ENCODE measurements at places on chromosomes 16 and 17.

GRCh38 chr16:27862953-27863352 is 200.6 kb downstream of the GSG1L start:
- DNase-seq, result no peak

GRCh38 chr16:10579965-10580882 is at the start of gene EMP2:
Gene EMP2, minus strand, starts transcription at chr16:10580598. Its CDS starts 32,981 bp downstream, at chr16:10547617.
- DNase-seq, result peak; percentile 40

DNA sequence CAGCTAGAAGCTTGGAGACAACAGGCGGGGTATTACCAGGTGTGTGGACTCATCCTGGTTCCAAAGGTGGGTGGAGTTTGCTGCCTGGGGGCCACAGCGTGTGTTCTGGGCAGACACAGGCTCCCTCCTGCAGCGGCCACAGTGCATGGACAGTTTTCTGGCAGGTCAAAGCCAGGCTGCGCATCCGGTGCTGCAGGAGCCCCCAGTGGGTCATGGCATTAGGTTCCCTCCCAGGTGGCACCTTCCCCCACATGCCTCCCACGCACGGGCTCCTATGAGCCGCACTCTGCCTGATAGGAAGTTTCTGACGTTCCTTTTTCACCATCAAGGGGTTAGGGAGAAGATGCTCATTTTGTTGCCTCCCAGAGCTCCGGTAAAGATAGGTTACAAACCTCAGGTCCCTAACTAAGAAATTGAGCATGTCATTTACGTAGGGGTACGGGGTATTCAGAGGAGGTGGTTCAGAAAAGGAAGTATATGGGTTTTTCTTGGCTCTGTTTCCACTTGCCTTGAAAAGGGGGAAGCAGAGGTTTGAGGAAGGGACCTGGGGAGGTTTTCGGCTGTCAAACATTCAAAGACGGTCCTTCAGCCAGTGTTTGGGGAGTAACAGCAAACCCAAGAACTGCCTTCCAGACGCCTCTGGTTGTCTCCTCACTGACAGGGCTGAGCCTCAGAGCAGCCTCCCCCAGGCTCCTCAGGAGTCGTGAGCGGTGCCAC is 32.7 kb upstream of the NAT9 start:
- DNase-seq, result no peak

GRCh38 chr17:78706271-78706915 is 75.7 kb downstream of the CYTH1 start:
- DNase-seq, result no peak

- no peak for DNase-seq
Measured at GRCh38 chr17:57329380-57330214, 73.3 kb downstream of the MSI2 start.

GRCh38 chr16:89366561-89367537 is 123.5 kb downstream of the ANKRD11 start:
- no peak for DNase-seq

- DNase-seq, result no peak
Measured at GRCh38 chr17:59798111-59798510, 90.7 kb downstream of the VMP1 start.

GRCh38 chr17:12789075-12789480 is 220 bp upstream of the ARHGAP44 start:
- DNase-seq, result no peak

All from OCI-M1 (cell line).